Epithelial cell of esophagus (primary cell): ENCODE measurements at places on chromosomes 11 and 22.

- DNase-seq, result no peak
Measured at GRCh38 chr11:85772695-85773094, 38.2 kb downstream of the SYTL2 start.

GRCh38 chr22:50208430-50208938 is 7.7 kb downstream of the SELENOO start:
- no peak for DNase-seq

GRCh38 chr11:4700436-4700820 is 2.8 kb upstream of the OR51E2 start:
- no peak for DNase-seq

DNA sequence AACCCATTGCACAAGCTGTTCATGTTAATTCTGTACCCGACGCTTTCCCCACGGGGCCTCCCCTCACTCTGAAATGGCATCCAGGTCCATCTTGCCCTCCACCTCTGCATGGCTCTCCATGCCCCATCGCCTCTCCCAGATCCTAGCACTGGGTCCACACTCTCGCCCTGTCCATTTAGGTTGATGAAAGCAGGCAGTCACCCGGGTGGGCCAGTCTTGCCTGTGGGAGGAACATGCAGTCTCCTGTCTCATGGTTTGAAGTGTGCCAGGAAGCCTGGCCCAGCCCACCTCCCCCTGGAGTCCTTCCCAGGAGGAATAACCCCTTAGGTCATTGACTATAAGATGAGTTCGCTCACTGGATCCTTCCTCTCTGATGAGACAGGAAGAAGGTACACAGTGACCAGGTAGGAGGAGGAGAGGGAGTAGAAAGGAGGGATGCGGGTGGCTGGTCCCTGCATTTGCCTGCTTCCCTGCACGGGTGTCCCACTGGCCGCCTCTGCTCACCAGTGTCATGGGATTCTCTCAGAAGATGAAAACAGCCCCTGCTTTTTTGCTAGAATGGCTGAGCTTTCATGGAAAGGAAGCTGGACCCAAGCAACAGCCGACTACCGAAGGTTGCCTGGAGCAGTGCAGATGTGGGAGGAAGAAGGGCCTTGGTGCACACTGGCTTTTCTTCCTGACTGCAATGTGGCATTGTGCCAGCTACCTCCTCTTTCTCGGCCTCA is 6.8 kb downstream of the TMEM121B start:
- no peak for DNase-seq

- DNase-seq, result no peak
Measured at GRCh38 chr11:31383116-31383515, 13.5 kb downstream of the DNAJC24 start.

- peak; percentile 71 for DNase-seq
Measured at GRCh38 chr11:32706985-32707741, 87.3 kb downstream of the CCDC73 start.

DNA sequence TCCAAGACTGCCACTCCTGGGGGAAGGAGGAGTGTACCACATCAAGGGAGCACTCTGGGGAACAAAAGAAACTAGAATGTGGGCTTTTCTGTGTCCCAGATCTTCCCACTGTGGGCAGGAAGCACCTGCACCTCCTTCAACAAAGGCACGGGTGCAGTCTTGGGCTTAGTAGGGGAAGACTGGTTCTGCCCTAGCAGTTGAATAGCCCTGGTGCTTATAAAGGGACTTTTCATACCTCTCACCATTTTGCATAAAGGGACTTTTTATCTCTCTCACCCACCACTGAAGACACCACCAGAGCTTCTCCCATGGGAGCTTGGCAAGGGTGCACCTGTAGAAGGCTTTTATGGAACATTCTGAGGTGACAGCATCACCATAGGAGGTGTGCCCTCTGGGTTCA is 65.8 kb upstream of the MS4A8 start:
- no peak for DNase-seq

DNA sequence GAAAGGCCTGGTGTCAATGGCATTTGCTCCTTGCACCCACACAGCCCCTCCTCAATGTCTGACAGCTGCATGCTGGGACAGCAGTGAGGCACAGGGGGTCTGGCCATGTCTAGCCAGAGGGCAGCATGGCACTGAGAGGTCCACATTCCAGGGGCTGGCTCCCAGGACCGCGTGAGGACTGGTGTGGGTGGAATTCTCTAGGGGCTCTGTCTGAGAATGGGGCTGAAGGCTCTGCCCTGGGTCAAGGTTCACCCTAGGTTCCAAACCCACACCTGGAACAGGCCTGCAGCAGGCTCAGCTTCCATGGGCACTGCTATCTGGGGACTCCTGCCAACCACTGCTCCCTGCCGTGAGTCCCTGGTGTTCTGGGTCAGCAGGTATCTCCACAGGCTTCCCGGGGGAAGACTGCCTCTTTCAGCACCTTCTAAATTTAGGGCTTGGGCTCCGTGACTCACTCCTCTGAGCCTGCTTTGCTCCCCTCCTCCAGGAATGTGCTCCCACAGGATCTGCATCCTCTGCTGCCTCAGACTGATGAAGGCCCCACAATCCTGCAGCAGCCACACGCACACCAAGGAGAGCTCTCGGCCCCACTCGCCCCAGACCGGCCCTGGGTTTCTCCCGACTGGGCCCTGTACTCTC is 4.2 kb downstream of the STARD10 start:
- DNase-seq, result peak; percentile 67

- DNase-seq, result no peak
Measured at GRCh38 chr11:126329644-126330211, 25.8 kb upstream of the ST3GAL4 start.

DNA sequence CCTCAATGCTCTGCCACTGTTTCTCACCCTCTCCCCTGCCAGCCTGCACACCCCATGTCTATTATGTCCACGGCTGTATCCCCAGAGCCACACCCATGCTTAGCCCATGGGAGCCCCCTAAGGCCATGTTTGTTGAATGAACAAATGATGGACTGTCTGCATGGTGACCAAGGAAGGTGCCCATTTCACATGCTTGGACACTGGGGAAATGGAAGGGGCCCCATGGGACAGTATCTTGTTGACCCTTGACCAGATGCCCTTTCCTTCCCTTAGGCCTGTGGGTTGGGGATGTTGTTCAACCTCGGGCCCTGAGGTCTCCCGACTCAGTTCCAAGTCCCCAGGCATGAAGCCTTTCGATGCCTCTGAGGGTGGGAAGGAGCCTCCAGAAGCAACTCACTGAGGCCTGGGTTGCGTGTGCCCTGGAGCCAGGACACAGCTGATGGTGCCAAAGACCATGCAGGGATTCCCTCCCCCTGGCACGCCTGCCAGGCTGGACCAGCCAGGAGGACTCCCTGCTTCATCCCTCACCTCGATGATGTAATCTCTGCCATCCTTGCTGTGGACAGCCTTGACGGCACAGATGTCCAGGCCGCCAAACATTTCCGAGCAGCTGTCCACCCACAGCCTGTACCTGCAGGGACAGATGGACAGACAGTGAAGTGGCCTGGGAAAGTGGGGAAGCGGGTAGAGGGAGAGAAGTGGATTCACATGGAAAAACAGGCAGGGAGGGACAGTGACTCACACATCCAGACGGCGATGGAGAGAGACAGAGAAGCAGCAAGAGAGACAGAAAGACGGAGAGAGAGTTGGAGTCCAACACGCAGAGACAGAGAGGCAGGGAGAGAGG is 58.9 kb downstream of the FBXO7 start:
- no peak for DNase-seq

- DNase-seq, result no peak
Measured at GRCh38 chr11:105156720-105157119, 17.2 kb upstream of the CARD18 start.

DNA sequence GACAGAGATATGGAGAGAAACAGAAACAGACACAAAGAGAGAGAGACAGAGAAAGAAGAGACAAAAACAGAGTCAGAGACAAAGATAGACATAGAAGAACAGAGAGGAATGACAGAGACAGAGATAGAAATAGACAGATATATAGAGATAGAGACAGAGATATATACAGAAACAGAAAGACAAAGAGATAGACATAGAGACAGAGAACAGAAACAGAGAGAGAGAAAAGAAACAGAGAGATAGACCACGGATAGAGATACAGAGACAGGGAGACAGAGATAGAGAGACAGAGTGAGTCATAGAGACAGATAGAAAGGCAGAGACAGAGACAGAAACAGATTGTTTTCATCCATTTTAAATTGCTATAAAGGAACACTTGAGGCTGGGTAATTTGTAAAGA is 12.3 kb upstream of the MPEG1 start:
- no peak for DNase-seq

GRCh38 chr11:47002390-47002789 is 65.8 kb downstream of the CSTPP1 start:
- no peak for DNase-seq

DNA sequence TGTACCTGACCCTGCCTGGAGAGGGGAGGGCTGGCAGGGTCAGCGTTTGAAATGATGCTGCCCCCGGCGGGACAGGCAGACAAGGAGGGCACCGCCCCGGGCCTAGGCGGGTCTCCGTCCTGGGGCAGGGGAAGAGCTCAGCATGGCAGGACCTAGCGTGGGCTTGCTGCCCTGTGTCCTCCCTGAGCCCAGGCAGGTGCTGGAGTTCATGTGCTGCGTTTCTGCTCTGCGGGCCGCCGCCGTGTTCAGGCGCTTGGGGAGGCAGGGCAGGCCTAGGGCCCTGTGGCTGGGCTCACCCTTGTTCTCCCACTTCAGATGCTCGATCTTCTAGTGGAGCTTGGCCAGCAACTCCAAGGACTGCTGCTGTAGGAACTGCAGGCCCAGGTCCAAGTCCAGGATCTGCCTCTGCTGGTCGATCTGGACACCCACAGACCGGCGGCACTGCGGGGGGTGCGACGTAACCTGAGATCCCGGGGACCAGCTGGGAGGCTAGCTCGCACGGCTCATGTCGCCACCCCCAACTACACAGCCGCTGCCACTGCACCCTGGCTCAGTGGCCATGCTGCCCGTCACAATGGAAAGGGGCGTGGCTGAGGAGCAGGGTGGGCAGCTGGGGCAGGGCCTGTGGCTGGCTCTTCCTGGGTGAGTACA is 84.4 kb downstream of the MED15 start:
- DNase-seq, result peak; percentile 44
